ENCODE measurements at places on chromosomes 4 and X. TPM values are rescaled to one million over a fixed set of nuclear protein-coding genes. Genes with fewer than 3 reads are reported as not detected.
A peak's percentile ranks its signal among the peaks of the same experiment; 100 is the strongest.

Gene SSX1
- not detected for total RNA-seq

GRCh38 chr4:87844452-87844851 is 11.7 kb downstream of the MEPE start:
- no peak for DNase-seq

Gene PCDH19
- 0.32 TPM for total RNA-seq

- DNase-seq = peak; percentile 53
These were observed 127.1 kb upstream of the SLC4A4 start for GRCh38 chr4:71211748-71212147.

- DNase-seq = no peak
These were observed at the start of gene CITED1 for GRCh38 chrX:72305286-72306084. CITED1 (minus strand) TSS chrX:72305914; CDS start chrX:72302869, 3,045 bp downstream.

Gene SMIM10L2A
- under 0.01 TPM for total RNA-seq

Gene CT45A9
- total RNA-seq = not detected

GRCh38 chr4:26144526-26145155 is 176.2 kb upstream of the RBPJ start:
- DNase-seq = no peak

DNA sequence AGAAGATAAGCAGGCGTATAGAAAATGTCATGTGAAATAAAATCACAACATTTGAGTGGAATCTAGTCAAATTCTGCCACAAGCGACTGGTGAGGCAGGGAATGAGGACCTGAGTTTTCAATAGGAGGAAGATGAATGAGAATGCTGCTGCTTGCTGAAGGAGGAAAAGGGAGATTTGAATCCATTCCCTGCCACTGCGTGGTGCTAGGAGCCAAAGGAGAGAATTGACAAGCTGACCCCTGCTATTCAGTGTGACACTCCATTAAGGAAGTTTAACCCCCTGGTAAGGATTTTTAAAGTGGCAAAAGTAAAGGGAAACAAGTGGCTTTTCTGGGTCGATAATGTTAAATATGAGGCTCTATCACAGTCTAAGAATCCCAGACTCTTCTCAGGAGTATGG is 314.0 kb downstream of the NAF1 start:
- no peak for DNase-seq

DNA sequence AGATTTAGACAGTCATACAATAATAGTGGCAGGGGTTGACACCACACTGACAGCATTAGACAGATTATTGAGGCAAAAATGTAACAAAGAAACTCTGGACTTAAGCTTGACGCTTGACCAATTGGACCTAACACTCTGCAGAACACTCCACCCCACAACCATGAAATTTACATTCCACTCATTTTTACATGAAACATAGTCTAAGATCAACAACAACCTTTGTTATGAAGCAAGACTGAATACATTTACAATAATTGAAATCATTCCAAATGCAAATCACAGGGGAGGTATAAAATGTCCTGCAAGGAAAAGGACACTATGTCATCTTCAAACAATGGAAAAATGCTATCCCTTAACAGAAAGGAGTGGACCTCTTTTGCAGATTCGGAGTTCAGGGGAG is 4.9 kb upstream of the UGT2B10 start:
- no peak for DNase-seq

GRCh38 chrX:49039598-49040375 is 3.4 kb downstream of the TFE3 start:
- DNase-seq = peak; percentile 97

- DNase-seq = no peak
These were observed 497.5 kb upstream of the IGFBP7 start for GRCh38 chr4:57607566-57608180.

Gene CT45A5
- total RNA-seq = not detected

DNA sequence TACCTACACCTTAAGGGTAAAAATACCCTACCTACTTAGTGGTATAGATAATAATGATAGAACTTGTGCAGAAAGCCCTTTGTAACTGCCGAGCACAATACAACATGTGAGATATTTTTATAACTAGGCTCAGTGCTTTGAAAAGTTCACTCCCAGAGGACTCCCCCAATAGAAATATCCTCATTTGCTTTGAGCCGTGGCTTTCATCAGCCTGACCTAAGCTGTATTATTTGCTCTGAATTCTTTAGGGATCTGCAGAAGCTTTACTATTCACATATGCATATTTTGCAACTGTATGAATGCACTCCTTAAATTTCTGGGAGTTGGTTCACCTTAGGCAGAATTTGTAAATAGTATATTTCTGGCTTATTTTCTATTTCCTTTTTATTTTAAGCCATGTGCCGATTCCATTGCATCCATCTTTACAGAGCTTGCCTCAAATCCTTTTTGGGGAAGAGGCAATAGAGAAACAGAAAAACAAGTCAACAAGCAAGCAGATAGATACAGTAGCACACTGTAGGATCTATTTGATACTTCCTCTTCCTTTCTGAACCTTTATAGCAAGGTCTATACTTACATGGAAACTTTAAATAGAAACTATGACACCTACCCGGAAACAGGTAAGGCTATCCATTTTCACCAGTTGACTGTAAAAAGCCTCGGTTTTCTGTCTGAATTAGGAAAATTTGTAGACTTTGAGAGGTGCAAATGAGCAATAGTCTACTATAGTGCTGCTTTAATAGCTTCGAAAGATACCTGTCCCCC is 242.5 kb upstream of the VCX3A start:
- no peak for DNase-seq

- DNase-seq = no peak
These were observed 28.6 kb downstream of the TBC1D14 start for GRCh38 chr4:6938237-6938636.

DNA sequence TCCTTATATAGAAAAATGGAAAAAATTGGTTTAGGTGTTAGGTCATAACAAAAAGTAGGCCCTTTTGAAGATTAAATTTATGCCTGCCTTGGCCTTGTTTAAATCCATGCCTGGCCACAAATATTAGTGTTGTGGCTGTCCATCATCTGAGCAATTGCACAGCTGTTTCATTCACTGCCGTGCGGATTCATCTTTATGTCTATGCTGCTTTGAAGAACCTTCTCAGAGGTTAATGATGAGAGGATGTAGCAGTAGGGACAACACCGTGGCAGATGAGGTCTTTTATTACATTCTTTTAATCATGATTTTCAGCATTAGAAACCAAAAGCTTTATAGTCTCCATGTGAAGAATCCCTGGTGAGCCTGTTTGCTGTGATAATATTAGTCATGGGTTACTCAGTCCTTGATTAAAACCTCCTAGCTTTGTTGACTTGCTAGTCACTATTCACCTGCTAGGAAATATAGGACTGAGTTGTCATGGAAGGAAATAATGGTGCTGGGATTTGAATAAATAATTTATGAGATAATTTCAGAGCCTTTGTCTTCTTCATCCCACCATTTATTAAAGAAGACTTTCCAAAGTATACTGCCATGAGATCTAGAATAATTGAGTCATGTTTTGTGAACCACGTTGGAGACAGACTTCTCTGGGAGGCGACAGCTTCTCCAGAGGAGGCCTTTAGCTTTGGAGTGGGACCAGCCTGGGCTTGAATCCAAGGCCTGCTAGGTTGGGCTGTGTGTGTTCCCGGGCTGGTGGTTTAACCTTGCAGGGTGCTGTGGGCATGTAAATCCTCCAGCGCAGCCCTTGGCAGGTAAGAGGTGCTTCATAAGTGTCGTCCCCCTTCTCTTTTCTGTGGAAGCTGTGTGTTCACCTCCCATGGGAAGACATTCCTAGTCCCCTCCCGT is 53.5 kb downstream of the PTTG2 start:
- DNase-seq = no peak

DNA sequence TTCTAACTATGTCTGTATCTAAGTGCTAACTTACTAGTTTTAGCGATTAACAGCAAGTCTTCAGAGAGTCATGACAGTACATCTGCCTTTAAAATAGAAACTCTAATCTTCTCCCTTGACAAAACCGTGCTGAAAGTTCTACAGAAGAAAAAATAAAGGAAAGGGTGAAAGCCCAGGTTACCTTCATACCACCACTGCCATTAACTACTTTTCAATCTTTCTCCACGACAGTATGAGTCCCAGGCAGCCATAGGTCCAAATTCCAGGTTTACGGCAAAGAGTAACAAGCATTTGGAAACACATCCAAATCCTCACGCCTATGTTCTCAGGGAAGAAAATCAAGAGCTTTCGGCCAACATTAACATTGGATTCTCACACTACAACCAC is 12.4 kb upstream of the ZCCHC13 start:
- DNase-seq = no peak

Measured in fibroblast of villous mesenchyme (primary cell).